GM04503 (cell line): ENCODE measurements at places on chromosomes 7 and 10.
A peak's percentile ranks its signal among the peaks of the same experiment; 100 is the strongest.

- no peak for DNase-seq
These were observed 70.8 kb downstream of the SGMS1 start for GRCh38 chr10:50552771-50553535.

GRCh38 chr10:113616244-113617074 is 47.4 kb downstream of the NRAP start:
- DNase-seq, result peak; percentile 4

DNA sequence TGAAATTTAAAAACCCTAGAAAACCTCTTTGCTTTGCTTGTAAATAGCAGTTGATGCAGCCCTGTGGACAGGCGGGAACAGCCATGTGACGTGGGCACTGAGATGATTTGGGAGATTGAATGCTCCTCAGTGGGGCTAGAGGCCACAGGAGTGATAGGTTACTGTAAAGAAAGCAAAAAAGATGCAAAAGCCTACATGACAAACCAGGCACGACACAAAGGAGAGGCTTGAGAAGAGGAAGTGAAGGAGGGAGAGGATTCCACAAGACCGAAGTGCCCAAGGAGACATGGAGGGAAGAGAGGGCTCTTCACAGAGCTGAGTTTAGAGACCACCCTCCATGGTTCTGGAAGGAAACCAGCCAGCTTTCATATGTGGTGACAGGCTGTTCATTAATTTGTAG is 25.7 kb downstream of the IKZF1 start:
- no peak for DNase-seq

DNA sequence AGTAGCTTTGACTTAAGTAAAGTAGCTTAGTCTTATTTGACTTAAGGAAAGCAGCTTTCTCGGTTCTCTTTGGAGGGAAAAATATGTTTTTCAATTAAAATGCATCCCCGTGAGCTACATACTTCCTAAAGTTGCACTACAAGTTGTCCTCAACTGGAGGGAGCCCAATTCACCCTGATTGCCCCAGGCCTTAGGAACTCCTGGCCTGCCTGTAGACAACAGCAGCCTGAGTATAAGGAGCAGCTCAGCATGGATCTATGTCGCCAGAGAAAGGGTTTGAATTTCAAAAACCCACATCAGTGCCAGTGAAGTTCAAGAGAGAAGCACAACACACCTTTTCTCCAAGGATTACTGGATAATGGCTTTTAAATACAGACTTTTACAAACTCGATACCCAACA is 772.0 kb downstream of the TNS3 start:
- no peak for DNase-seq

GRCh38 chr7:90671571-90671970 is 75.5 kb downstream of the CDK14 start:
- DNase-seq, result no peak

DNA sequence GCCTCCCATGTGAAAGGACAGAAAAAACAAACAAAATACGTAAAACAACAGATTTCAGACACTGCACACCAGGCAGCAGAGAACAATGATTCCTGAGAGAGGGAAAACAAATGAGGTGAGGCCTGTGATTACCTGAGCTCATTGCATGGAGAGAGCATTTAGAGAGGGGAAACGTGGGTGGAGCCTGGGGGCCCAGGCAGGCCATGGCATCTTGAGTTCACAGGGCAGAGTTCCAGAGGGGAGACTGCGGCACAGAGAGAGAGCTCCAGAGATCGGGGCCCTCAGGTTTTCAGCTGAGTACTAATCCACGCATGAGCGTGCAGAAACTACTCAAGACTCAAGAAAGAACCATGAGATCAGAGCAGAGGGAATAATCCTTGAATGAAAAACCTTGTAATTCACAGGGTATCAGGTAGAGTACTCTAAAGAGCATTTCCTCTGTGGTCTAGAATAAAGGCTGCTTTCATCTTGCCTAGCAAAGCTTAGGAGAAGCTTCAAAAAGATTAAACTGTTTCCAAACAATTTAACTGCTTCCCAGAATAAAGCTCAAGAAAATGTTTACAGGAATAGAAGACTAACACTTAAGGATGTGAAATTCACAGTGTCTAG is 46.6 kb upstream of the ARHGAP12 start:
- DNase-seq, result no peak

DNA sequence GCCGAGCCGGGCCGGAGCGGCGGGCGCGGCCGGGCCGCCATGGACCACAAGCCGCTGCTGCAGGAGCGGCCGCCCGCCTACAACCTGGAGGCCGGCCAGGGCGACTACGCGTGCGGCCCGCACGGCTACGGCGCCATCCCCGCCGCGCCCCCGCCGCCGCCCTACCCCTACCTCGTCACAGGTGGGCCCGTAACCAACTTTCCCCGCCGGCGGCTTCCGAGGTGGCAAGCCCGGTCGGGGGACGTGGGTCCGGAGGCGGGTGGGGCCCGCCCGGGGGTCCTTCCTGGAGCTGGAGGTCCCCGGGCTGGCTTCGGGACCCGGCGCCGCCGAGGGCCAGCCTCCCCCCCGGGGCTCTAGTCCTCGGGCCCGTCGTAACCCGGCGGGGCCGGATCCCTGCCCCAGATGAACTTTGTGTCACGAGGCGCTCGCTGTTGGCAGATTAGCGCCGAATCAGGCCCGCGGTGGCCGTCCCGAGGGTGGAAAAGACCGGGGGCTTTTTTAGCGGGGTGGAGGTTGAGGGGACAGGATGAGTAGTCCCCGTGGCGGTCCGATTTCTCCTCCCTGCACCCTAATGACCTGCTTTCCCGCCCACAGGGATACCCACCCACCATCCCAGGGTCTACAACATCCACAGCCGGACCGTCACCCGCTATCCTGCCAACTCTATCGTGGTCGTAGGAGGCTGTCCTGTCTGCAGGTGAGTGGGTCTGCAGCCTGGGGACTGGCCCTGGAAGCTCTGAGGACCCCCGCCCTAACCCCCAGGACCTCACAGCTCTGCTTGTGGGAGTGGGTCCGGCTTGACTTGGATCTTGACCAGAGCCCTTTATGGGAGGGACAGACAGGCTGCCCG is 496 bp downstream of the BRI3 start:
- no peak for DNase-seq

DNA sequence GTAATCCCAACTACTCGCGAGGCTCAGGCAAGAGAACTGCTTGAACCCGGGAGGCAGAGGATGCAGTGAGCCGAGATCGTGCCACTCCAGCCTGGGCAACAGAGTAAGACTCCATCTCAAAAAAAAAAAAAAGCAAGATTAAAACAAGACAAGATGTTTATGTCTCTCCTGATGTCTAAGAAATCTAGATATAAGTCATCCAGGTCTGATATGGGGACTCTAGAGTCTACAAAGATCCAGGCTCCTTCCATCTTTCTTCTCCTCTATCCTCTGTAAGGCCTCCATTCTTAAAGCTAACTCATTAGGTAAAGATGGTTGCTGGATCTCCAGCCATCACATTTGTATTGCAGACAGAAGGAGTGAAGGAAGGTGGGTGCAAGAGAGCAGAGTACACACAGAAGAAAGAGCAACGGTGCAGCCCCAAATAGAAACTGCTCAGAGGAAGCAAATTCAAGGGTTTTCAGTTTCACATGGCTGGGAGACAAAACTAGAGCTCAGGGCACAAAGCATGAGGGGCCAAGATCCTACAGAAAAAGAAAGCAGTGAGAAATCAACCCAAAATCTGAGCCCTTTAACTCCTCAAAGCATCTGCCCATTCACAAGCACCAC is 57.6 kb downstream of the USP6NL start:
- no peak for DNase-seq

- DNase-seq, result no peak
These were observed 31.8 kb downstream of the CRHR2 start for GRCh38 chr7:30650421-30650808.

DNA sequence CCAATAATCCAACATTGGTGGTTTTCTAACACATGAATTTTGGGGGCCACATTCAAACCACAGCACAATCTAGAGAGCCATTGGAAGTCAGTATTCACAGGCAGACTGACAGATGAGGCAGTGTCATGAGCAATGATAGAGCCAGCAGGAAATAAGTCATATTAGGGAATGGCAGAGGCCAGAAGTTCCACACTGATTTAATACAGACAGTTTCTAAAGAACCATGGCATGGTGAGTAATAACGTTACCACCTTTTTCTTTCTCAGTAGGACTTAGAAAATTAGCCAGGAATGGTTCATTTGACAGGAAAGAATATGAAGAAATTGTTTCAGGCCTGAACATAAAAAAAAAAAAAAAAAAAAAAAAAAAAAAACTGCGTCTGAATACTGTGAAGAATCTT is 210.3 kb downstream of the GPAM start:
- DNase-seq, result no peak

GRCh38 chr7:93697901-93698300 is 123.4 kb upstream of the CALCR start:
- no peak for DNase-seq

DNA sequence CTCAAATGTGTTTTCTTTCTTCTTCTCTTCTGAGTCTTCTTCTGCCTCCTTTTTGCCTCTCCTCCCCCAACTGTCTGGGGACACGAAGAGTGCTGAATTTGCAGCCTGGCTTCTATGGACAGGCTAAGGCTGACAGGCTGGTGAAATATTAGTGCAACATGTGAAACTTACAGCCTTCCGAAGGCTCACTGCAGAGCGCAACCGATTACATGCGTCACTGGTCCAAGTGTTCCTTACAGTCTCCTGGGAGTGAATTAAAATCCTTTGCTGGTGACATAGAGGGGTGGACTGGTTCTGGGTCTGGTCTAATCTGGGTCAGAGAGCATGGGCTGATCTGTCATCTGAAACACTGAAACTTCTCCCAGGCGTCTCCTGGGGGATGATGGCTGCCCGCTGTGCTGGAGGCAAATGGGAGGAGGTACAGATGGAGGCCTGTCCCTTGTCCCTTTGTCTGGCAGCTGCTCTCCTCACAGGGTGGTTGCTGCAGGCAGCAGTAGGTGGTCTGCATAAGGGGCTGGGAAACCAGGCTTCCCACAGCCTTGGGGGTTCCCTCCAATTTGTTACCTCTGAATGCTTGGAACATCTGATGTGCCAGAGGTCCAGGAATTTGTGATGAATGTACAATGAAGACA is 143.8 kb upstream of the BMPER start:
- DNase-seq, result no peak

DNA sequence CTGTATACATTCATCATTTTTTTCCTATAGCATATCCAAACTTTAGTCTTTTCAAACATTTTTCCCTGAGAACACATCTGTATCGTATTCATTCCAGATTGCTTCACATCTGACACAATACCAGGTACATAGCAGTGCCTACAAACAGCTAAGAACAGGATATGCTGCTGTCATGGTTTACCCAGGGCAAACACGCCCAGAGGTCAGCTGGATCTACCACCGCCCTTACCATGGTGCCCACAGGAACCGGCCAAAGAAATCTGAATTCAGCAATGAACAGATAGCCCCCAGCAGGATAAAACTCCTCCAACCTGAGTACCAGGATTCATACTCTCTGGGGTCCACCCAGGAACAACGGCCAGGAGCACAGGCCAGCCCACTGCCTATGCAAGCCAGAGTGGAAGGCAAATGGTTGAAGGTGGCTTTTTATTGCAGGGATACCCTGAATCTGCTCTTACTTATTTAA is 43.0 kb downstream of the TNS3 start:
- no peak for DNase-seq

DNA sequence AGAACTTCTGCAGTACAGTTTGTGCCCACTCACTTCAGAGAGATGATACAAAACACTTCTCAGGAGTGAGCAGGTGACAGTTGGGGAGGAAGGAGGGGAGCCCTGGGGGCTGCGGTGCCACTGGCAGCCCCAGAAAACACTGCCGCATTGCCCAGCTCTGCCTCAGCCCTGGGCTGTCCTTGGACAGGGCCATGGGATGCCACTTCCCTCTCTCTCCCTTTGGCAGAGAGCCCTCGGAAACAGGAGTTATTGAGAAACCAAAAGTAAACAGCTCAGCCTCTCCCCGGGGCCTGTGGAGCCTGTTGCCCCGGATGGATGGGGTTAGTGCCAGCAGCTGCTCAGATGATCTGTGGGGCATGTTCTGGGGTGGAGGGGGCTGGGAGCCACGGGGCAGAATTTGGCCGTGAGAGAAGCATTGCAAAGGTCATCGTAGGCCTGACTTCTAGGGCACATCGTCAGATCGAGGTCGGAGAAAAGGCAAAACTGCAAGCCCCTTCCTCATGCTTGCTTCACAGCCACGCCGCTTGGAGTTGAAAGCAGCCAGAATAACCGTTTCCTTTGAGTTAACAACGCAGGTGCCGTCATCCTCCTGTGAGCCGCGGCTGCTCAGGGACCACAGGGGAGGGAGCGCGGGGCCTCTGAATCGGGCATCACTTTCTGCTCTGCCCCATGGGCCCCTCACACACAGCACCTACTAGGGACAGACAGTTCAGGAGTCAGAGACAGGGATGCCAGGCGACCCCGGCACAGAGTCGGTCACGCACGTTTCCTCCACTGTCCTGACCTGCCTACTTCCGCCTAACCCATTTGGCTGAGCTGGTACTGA is 256.4 kb downstream of the CAMK1D start:
- peak; percentile 30 for DNase-seq

GRCh38 chr10:69835875-69836730 is 34.4 kb downstream of the COL13A1 start:
- DNase-seq, result no peak

DNA sequence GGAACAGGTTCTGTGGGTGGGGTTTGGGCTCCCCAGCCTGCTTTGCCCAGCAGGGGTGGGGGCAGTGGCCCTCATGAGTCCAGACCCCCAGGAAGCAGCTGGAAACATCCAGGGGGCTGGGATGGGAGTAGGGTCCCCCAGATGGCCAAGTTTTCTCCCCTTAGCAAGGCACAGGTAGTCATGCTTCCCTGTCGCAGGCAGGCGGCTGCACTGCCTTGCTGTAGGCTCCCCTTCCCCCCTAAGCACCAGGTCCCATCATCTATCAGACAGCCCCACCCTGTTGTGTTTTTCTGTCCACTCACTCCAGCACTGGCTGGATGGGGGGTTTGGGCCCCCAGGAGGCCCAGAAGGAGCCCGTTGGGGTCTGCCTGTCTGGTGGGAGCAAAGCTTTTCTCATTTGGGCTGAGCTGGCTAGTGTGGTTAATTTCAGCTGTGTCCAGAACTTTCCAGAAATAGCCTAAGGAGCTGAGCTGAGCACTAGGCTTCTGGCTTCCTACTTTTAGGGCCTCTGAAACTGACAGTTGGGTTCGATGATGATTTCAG is 7.9 kb downstream of the BRI3 start:
- no peak for DNase-seq
